ENCODE measurements at places on chromosomes 1 and 21. TPM values are rescaled to one million over a fixed set of nuclear protein-coding genes. Genes with fewer than 3 reads are reported as not detected.

DNA sequence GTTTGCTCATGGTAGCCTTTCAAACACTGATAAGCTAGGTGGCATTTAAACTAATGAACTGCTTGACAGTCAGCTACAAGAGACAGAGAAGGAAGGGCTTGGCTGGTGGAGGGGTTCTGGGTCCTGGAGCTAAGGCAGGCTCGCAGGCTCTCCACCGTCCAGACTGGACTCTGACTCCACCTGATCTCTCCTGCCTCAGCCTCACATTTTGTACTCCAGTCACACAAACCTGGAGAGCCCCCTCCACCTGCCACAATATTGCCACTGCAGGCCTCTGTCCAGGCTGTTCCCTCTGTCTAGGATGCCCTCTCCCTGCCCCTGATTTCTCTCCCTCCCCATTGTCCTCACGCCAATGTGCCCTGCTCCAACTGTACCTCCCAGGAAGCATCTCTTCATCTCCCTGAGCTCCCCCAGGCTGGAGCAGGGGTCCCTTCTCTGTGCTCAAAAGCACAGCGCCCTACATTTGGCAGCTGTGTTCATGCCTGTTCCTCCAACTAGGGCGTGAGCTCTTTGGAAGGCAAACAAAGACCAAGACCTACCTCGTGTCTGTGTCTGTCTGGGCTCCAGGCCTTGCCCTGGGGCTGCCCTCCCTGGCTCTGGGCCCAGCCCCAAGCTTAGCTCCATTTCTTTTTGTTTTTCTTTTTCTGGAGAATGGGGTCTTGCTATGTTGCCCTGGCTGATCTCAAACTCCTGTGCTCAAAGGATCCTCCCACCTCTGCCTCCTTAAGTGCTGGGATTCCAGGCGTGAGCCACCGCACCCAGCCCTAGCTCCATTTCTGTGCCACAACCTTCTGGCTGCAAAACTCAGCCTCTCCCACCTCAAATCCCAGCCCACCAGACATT is 2.9 kb downstream of the TIE1 start:
- DNase-seq = no peak

DNA sequence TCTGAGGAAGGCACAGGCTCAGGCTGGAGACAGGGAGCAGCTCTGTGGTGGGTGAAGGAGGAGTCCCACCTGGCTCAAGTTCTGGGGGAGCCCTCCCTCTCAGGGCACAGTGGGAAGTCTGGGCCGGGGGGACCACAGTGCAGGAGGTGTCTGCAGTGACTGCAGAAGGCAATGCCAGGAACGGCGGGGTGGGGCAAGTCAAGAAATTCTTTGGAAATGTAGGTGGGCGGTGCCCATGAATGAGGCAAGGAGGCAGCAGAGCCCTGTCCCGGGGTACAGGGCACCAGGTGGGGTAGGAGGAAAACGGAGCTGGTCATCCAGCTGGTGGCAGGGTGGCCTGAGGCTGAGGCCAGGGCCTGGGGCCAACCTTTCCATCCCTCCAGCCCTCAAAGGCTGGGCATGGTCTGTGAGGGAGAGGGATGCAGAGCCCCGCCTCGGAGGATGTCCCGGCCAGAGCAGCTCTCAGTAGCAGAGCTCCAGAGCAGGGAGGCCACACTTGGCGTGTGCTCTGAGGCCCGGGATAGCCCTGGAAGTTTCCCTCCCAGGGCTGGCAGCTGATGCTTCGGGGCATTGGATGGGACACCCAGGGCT is 4.7 kb downstream of the TFF3 start:
- peak; percentile 64 for DNase-seq

- DNase-seq = no peak
Observed at GRCh38 chr1:32894019-32894600, 7.1 kb downstream of the TMEM54 start.

Gene CHI3L2
- 0.23 TPM for polyA plus RNA-seq

Gene AMY1C
- not detected for polyA plus RNA-seq

Gene PADI2
- polyA plus RNA-seq = 81.7 TPM

GRCh38 chr1:223703668-223704013 is 8.7 kb upstream of the CAPN2 start:
- no peak for DNase-seq

DNA sequence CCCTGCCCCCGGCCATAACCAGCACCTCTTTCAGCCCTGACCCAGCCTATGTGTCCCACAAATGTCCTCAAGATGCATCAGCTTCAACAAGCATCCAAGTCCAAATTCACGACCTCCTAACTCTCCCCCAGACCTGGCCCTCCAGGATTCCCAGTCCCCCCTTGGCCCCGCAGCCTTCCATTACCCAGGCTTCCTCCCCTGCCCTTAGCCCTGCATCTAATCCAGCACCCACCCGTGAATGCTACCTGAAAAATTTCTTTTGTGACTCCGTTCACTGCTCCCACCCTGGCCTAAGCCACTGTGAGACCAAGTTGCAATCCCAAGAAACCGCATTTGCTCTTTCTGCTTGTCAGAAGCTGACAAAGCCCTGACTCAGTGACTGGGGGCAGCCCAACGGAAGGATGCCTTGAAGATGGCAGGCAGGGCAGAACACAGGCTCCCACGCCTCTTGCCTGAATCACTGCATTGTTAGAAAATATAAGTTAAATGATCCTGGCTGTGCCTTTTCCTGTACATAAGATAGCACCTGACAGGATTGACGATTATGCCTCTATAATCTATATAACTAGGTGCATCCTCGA is 939 bp upstream of the MFAP2 start:
- DNase-seq = no peak

Gene RWDD3
- 31.7 TPM for polyA plus RNA-seq

Gene LIN28A
- polyA plus RNA-seq = 0.04 TPM

Measured in muscle of leg (tissue), 16 donors.